ENCODE measurements at places on chromosomes 1 and 21.

DNA sequence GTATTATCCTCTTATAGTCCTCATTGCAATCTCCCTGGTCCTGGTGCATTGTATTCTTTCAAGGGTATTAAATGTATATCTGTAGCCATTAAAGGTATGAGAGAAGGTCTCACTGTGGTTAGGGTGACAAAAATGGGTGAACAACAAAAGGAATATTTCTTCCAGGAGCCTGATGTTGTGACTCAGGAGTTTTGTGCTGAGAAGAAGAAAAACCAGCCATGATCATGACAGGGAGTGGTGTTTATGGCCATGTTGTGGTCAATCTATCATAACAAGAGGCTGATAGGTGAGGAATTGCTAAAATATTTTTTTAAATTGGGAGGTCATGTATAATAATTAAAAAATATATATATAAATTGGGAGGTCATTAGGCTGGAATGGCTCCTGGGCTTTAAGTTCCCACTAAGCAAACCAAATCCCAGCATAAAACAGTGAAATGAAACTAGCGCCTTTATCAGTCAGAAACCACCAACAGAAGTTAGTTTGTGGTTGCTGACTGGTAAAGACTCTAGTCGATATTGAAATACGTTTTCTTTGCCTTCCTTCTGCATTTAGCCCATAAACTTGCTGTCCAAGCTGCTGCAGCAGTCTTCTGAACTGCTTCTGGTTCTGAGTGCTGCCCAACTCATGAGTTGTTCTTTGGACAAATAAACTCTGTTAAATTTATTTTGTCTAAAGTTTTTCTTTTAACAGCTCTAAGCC, 60.3 kb downstream of the TBX19 start:
- no peak for DNase-seq

DNA sequence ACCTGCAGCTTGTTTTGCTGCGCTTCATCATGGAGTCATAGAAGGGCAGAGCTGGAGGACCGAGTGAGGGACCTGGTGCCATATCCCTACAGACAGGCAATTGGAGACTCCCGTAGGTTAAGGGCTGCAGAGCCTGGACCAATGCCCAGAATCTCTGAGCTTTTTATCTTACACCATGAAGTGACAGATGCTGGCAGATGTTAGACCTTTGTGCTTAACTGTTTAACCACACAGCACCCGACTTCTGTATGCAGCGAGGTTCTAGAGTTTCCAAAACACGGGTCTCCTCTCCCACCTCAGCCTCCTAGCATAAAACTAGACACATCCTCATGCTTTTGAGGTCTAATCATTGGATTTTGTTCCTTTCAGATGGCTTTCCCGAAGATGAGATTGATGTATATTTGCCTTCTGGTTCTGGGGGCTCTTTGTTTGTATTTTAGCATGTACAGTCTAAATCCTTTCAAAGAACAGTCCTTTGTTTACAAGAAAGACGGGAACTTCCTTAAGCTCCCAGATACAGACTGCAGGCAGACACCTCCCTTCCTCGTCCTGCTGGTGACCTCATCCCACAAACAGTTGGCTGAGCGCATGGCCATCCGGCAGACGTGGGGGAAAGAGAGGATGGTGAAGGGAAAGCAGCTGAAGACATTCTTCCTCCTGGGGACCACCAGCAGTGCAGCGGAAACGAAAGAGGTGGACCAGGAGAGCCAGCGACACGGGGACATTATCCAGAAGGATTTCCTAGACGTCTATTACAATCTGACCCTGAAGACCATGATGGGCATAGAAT, 47.6 kb downstream of the B3GALT5 start:
- DNase-seq: peak; percentile 86

GRCh38 chr1:59057796-59058195, 239.1 kb upstream of the FGGY start:
- DNase-seq: no peak

GRCh38 chr21:44626262-44626661, 631 bp upstream of the KRTAP10-9 start:
- no peak for DNase-seq

GRCh38 chr1:15941899-15942660, 33.8 kb downstream of the ZBTB17 start:
- no peak for DNase-seq

DNA sequence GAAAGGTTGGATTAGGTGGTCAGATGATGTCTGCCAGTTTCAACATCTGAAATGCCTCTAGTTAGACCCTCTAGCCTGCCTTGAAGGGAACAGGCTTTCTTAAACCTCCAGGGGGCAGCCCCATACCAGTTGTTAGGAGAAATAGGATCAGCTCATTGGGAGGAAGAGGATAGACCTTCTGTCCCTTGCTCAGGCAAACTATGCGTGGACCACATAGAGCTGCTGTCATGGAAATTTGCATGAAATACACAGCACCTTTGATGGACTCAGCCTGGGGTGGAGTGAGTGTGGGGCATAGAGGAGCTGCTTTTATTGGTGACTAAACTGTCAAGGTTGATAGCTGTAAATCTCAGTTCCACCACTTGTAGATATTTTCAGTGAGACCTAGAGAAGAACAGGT, 38.4 kb upstream of the SPAG17 start:
- no peak for DNase-seq

GRCh38 chr1:215526147-215526845, 40.8 kb upstream of the KCTD3 start:
- DNase-seq: peak; percentile 64

DNA sequence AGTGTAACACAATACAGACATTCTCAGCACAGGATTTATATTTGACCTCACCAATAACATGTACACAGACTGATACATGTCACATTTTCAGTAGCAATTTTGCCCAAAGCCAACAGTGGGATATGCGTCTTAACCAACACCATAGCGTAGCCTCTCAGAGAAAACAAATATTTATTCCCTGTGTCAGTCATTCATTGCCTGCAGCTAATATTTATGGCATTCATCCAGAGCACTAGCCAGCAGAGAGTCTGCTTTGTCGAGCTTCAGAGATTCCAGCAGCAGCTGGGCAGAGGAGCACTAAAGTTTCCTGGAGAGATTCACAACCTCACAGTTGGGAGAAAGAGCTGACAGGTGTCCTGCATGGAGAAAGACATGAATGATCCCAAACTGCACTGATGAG, 400.7 kb upstream of the DAB1 start:
- peak; percentile 9 for DNase-seq

DNA sequence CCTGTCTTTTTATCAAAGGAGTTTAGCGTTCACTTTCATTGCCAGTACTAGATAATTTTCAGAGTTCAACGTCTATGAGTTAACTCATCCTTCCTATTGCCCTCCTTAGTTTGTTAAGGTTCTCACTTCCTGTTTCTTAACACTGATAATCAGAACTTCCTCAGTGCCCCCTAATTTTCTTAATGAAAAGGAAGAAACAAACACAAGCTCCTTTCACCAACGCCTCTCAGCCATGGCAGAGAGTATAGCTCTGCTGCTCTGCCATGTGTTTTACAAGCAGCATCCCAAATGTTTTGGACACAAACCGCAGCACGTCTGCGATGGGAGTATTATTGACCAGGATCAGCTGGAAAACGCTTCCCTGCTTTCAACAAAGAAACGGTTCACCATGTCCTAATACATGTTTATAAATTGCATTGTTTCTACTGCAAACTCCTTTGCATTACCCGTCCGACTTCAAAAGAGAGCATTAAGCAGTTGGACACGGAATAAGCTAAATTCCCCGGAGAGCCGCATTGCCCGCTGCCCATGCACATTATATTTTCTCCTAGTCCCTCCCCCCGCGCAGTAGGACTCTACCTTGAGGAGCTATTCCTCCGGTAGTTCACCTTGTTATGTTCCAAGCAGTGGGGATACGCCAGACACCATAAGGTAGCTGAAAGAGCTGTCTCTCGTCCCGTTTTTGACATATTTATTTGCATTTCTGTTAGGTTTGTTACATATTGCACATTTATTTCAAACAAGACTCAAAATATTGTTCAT, 561 bp downstream of the OLFM3 start:
- DNase-seq: no peak

- DNase-seq: peak; percentile 31
Measured at GRCh38 chr1:206979379-206980043, 9.3 kb upstream of the FCAMR start.

DNA sequence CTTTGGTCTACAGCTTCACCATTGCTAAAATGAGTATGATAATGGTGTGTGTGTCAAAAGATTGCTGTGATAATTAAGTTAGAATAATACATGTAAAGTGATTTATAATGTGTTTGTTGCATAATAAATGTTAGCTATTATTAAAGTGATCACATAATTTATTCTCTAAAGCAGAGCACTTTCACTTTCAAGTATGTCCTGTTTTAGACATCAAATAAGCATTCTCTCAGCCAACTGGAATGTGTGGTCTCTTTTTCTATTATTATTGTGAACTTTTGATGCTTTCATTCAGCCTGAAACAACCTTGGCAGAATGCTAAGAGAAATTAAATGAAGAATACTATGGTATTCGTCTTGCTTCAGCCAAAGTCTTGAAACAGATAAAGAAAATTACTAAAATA, 102.8 kb upstream of the COL11A1 start:
- DNase-seq: peak; percentile 74

GRCh38 chr1:159699653-159700052, 14.7 kb downstream of the CRP start:
- DNase-seq: no peak

DNA sequence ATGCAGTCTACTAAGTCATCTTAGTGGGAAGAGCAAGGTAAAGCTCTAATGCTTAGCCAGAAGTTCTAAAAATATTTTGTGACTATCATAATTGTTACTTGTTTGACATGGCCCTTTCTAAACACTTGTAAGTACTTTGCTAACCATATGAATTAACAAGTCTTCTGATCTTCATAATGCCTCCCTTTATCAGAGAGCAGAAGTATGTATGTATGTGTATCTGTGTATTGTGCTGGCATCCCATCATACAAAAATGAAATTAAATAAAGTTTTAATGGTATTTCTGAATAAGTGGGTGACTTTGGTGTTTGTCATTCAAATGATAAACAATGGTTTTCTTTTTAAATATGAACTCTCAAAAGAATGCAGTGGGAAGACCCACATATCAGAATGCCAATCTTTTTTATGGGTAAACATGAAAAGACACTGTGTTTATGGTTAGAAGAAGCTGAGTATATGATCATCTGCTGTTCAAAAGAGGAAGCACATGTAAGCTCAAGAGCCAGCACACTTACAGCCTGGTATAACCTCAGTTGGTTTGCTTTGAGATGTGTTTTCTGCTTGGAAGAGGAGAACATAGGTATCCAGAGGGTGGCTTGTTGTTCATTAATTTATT, 159.6 kb downstream of the CLEC20A start:
- no peak for DNase-seq

- peak; percentile 66 for DNase-seq
Measured at GRCh38 chr1:240492832-240493440, 119.0 kb downstream of the GREM2 start.

DNA sequence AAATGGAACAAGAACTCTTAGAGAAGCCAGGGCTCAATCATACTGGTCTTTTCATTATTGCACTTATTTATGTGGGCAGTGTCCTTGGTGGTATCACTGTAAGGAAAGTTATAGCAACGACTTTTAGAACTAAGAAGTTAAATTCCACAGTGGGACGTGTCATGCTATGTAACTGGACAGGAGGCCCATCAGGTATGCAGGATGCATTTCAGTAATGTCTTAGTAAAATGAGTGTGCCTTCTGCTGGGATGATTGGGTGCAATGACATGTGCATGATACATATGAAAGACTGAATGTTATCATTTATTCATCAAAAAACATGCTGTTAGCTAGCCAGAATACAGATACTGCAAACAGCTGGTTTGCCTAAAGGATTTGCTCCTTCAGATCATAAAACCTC, 6.9 kb upstream of the ATP1B1 start:
- no peak for DNase-seq

- DNase-seq: peak; percentile 65
Measured at GRCh38 chr1:59272507-59272906, 24.4 kb upstream of the FGGY start.

DNA sequence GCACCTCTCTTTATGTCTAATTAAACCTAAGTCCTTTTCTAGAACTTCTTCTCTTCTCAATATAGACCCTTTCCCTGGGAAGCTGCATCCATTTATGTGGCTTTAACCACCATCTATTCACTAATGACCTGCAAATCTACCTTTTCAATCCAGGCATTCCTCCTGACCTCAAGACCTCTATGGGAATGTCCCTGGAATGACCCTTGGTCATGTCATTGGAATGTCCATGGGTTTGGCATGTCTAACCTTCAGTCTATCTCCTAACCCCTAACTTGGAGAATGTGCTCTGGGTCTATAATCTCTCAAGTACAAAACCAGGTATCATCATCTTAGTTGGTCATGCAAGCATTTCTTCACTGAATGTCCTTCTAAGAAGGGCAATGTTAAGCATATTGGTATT, 196.1 kb downstream of the KCNH1 start:
- peak; percentile 56 for DNase-seq

DNA sequence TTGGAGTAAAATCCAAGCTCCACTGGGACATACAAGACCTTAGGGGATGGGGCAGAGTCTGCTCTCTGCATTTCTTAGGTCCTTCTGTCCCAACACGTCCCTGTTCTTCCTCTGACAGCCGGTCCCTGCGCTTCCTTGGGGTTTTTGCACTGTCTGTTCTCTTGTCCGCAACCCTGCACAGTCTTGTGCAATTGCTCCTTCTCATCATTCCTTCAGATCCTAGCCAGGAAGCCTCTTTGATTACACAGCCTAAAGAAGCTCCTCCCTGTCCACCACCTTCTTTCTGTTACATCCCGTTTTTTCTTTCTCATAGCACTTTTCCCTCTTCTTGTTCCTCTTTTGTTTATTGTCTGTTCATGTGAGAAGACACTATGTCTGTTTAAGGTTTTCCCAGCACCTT, 19.9 kb downstream of the ACOT11 start:
- DNase-seq: no peak

DNA sequence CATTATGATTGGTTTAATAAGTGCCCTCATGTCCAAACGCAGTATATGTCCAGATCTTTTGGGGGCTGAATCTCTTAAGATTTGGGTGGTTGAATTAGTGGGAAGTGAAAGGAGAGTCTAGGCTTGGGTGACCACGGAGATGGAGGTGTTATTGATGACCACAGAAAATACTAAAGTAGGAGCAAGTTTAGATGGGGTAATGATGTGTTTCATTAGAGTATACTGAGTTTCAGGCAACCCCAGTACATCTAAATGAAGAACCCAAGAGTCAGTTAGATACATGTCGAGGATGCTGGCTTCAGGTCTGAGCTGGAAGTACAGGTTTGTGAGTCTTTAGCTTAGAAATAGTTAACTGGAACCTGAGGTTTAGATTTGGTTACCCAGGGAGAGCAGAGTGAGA, 6.5 kb upstream of the ZZZ3 start:
- no peak for DNase-seq
